ENCODE measurements at places on chromosomes 12 and 14.

GRCh38 chr12:128938886-128939285, 85.6 kb downstream of the GLT1D1 start:
- no peak for DNase-seq

DNA sequence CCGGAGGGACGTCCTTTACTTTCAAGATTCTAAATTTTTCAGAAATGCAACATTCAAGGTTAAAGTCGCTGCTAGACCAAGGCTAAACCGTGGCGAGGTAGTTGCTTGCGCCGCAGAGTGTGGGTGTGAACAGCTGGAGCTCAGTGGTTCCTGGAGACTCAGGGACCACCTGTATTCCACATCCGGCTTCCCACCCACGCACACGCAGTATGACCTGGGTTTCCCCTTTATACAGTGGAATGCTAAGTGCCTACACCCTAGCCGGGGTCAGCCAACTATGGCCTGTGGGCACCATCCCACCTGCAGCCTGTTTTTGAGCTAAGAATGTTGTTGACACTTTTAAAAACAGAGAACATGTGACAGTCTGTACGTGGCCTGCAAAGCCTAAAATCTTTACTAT, 42.9 kb upstream of the TESC start:
- no peak for DNase-seq

- DNase-seq, result no peak
Measured at GRCh38 chr14:32629236-32629635, 300.1 kb downstream of the AKAP6 start.

DNA sequence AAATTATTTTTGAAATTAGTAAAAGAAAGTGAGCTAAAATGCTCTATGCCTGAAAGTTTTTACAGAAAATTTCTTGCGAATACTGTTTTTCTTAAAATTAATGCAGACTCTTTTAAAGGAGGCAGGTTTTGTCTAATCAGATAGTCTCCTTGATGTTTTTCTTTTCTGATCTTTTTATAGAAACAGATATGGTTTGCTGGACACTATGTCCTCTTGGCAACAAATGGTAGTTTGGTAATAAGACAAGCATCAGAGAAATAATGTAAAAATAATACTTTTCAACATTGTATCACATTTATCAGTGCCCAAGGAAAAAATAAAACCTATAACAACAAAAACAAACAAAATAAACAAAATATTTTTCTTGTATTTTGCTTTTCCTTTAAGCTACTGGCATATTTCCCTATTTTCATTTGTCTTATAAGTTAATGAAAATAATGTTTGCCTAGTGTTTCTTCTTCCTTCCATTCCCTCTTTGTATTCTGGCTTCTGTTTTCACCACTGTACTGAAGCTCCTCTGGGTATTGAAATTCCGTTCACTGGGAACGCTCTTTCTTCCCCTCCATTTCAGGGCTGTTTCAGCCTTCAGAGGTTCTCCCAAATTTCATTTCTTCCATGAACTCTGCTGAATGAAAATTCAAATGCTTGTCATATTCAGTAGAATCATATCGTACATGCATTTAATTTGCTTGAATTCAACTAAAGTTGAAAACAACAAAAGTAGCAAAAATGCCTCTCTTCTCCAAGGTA, 115.3 kb downstream of the TRMT5 start:
- no peak for DNase-seq

DNA sequence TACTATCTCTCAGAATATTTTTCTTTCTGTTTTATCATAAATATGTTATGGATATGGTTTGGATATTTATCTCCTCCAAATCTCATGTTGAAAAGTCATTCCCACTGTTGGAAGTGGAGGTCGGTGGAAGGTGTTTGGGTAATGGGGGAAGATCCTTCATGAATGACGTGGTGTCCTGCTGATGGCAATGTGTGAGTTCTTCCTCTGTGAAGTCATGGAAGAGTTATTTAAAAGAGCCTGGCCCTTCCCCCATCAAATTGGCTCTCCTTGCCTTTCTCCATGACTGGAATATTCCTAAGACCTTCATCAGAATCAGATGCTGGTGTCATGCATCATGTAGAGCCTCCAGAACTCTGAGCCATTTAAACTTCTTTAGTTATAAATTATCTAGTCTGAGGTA, 1291.6 kb downstream of the FSCB start:
- DNase-seq, result no peak

GRCh38 chr14:102252834-102253801, 51.8 kb downstream of the MOK start:
- no peak for DNase-seq

Data from CMK (cell line).